ENCODE measurements at places on chromosomes 4 and X.

- DNase-seq: no peak
Measured at GRCh38 chr4:80678413-80678812, 342.9 kb downstream of the CFAP299 start.

DNA sequence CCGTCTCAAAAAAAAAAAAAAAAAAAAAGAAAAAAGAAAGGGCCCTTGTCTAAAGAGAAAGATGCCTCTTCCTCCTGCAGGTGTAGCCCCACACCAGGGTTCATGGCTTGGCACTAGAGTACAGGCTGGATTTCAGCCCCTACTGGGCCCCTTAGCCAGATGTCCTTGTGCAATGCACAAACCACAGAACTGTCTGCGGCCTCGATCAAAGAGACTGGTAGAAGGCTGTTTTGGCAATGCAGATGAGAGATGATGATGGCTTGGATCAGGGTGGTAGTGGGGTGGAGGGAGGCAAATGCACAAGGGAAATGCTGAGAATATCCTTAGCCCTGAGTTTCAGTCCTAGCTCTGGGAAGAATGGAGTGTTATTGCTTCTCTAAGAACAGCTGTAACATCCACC, 26.5 kb upstream of the TSR2 start:
- DNase-seq: no peak

DNA sequence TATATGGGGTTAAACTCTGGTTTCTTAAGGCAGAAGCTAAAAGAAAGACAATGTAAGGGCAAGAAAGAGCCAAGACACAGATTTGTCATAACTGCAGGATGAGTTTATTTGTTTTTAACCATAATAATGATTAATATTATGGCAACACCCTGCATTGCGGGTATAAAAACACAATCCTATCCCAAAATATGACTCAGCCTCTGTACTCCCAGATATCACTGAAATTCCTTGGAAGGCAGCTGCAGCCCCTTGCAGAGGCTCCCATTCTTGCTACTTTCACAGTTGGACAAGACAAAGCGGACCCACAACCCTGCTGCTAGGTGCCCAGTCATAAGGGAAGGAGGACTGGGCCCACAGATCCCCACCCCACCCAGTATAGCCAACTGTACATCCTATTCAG, 20.4 kb upstream of the FGF16 start:
- DNase-seq: no peak

DNA sequence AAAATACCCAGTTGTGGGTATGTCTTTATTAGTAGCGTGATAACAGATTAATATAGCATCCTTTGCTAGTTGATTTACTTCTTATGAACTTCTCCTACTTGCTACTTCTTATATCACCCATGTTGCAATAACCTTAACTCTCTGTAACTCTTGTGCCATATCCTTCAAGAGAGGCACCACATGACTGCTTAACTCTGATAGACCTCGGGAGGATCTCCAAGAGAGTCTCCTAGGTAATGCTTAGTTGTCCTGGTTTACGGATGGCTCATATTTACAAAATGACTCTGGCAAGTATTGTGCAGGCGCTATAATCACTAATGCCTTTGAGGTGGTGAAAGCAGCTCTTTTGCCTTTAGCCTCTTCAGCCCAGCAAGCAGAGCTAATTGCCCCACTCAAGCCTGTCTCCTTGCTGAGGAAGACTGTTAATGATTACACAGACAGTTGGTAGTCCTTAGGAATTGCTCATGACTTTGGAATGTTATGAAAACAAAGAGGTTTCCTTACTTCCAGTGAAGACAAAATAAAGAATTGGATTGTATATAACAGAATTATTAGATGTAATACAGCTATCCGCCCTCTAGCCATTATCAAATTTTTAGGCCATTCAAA, 1305.8 kb downstream of the PCDH7 start:
- no peak for DNase-seq

DNA sequence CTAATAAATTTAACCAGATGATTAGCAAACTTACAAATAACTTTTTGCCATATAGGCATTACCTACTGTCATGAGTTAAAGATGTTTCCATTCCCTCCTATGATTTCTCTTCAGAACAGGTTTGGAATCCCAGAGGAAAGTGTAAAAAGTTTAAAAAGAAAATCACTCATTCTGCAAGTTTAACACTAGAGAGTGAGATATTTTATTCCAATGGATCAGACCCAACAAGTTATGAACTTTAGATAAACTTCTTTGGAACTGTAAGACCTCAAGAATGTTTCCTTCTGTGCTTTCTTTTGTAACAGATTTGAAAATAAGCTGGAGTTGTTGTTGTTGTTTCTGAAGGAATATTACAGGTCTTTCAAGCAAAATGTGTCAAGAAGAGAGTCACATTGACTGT, 51.6 kb downstream of the PPP3CA start:
- no peak for DNase-seq

DNA sequence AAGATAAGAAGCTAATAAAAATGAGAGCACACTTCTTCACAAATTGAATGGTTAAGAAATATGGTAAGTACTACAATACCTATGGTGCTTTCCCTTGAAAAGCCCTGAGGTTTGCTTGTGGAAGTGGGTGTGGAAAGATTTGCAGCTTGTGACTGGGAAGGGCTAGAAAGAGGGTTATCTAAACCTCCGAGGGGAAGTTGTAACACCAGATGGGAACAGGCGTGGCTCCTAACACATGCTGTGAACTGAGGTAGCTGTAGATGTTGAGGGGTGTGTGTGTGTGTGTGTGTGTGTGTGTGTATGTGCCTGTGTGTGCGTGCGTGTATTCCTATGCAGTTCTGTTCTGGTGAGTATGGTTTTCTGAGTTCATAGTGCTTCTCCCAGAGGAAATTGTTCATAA, 21.5 kb downstream of the FRMPD4 start:
- no peak for DNase-seq

- peak; percentile 95 for DNase-seq
Measured at GRCh38 chr4:6673660-6674499, 19.8 kb upstream of the S100P start.

DNA sequence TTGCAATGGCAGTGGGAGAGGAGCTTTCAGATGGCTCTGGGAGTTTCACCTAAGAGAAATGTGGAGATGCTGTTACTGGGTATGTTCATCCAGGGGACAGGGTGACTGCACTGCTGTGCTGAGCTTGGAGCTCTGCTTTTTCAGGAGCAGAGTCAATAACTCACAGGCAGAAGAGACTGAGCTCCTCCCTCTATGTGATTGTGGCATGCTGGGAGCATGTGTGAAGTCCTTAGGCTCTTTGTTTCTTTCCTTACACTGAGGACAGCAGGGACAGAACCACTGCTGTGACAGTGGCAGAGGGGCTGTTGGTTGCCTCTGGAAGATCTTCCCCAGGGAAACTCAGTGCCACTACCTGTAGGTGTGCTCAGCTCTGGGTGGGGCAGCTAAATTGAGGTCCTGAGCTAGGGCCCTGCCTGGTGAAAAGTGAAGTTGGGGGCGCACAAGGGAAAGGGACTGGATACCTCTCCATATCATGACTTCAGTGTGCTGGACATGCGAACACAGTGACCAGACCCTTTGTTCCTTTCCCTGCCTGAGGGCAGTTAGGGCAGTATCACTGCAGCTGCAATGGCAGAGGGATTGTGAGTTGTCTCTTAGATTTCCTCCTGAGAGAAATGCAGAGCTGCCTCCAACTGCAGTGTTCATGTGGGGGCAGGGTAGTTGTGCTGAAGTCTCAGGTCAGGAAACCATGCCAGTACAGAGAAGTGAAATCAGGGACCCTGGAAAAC, 156.7 kb downstream of the TENT5D start:
- DNase-seq: no peak
